ENCODE measurements at places on chromosomes 11 and 22. TPM values are rescaled to one million over a fixed set of nuclear protein-coding genes. Genes with fewer than 3 reads are reported as not detected.

Gene RIC3
- not detected for total RNA-seq

Gene DDI1
- total RNA-seq: not detected

Gene PRSS23
- total RNA-seq: 432 TPM

Gene RNF121
- total RNA-seq: 146 TPM

Gene RASSF10
- 0.91 TPM for total RNA-seq

Gene E2F8
- total RNA-seq: 38.1 TPM

Gene PLXNB2
- 262 TPM for total RNA-seq

Gene UPK3A
- 2.0 TPM for total RNA-seq

Gene PRCP
- total RNA-seq: 107 TPM

Gene SYNGR1
- total RNA-seq: 21.9 TPM

Gene P2RY2
- total RNA-seq: 10.4 TPM
